Cortex of kidney (tissue), 1 donor: ENCODE measurements at places on chromosomes 4 and X.

DNA sequence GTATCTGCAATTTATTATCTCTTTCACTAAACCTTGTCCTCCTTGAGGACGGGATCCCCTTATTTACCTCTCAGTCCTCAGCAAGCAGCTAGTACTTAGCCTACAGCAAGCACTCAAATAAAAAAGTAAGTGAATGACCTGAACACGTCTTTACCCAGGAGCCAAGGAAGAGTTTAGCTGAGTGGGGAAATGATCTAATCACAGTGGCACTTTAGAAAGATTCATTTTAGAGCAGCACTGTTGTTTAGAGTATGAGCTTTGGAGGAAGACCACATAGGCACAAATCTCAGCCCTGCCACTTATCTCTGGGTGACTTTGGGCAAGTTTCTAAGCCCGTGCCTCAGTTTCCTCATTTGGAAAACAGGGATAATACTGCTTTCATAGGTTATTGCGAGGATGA, 2.7 kb downstream of the FAM120C start:
- DNase-seq: no peak

GRCh38 chr4:107299646-107300045, 263.5 kb upstream of the DKK2 start:
- no peak for DNase-seq

GRCh38 chrX:18941896-18942295, 42.0 kb downstream of the PHKA2 start:
- DNase-seq: no peak

- DNase-seq: no peak
Observed at GRCh38 chr4:124564121-124564520, 148.4 kb downstream of the ANKRD50 start.

DNA sequence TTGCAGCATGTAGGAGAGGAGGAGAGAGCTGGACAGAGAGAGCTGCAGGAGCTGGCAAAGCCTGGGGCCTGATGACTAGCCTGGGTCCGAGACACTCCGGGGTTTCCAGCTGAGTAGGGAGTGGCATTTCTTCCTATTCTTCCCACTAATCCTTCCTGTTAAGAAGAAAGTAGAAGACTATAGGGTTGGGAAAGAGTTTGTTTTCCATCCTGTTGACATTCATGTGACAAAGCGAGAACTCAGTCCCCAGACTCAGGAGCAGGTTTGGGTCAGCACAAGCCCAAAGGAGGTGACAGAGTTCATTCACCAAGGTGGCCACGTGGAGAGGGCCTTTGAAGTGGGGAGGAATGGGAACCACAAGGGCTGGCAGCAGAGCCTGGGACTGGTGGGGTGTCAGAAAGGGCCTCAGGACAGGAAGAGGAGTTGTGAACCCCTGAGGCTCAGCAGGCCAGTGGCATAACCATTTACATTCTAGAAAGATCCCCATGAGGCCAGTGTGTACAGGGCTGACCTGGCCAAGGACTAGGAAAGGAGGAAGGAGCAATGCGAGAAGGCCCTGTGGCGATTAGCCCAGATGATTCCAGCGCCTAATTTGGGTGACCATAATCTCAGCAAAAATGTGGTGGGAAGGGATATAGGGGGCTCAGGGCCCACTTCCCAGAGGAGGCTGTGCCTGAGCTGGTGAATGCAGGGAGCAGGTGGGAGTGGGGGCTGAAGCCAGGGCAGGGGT, 3.3 kb upstream of the HAUS3 start:
- no peak for DNase-seq

- no peak for DNase-seq
Observed at GRCh38 chrX:9955506-9955905, 11.7 kb upstream of the CLDN34 start.

- no peak for DNase-seq
Observed at GRCh38 chrX:151996347-151996746, 21.9 kb upstream of the GABRE start.

DNA sequence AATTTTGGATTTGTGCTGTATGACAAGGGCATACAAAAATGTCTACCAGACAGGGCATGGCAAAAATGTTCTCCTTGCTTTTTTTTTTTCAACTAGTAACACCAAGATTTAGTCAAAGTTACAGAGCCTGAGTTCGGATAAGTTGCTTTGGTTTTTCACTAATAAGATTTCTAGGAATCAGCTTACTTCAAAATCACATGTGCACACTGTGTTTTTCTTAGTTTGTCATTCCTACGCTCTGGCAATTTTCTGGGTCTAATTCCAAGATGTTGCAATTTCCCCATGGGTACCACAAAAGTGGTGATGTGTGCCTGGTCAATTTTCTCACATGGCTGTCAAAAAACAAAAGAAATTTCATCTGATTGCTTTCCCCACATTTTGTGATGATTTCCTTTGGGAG, 6.3 kb downstream of the C1QTNF7 start:
- no peak for DNase-seq

- DNase-seq: no peak
Observed at GRCh38 chrX:13215729-13216128, 104.1 kb downstream of the ATXN3L start.

DNA sequence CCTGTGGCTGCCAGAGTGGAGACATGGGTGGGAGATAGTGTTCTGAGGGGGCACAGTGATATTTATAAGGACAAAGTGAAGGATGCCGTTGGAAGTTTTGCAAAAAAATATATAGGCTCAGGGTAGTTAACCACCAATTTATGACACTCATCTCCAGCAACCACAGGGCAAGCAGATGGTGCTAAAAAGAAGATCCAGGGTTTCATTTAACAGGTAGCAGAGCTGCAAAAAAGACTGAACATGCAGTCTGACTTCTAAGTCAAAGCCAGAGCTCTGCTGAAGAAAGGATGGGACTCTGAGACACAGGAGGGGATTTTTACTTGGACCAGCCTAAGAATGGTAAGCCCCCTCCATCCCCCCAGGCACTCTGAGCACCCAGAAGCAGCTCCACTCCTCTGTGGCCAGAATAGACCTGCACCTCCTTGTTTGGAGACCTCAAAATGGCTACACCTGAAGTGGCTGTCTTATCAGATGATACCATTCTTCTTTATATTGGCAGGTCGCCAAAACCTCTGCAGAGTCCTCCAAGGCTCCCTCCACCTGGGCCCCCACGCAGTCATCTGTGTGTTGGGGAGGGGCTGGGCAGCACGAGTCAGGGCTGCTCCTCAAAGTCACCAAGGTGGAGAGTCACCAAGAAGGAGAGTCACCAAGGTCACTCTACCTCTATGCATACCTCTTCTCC, 161.4 kb upstream of the FAM9B start:
- no peak for DNase-seq

- no peak for DNase-seq
Observed at GRCh38 chr4:55125087-55125721, at the start of gene KDR. TSS of gene KDR (minus strand) at chr4:55125595. CDS start at chr4:55125293, 302 bp downstream.

GRCh38 chrX:39802354-39802753, 295.4 kb downstream of the BCOR start:
- DNase-seq: no peak

GRCh38 chr4:165915215-165915614, 42.2 kb downstream of the TLL1 start:
- DNase-seq: no peak

DNA sequence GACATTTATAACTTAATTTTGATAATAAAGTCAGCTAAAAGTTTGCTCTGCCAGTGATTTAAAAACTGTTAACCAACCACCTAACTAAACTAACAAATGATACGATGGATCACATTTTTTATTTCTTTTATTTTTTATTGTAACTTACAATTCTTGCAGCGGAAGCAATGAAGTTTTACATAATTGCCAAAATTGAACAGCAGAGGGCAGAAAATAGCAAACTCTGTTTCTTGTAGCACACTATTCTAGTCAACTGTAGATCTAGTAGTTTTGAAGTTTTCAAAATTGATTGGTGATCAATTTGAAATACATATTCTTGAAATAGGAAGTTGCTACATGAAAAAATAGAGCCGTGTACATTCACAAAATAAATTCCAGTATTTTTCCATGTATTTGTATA, 2.8 kb upstream of the GRIA2 start:
- no peak for DNase-seq

- no peak for DNase-seq
Observed at GRCh38 chr4:108592674-108592986, 27.7 kb upstream of the RPL34 start.

DNA sequence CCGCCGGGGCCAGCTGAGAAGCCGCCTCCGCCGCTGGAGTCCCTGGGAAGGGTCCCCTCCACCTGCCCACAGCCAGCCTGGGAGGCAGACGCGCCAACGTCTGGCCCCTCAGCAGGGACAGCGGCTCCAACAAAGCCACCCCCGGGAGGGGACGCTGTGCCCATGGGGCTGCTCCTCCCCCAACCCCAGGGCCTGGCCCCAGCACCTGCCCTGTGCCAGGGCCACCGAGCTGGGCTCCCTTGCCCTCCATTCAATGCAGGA, 6.1 kb upstream of the HMX1 start:
- no peak for DNase-seq

- no peak for DNase-seq
Observed at GRCh38 chr4:1492142-1492457, 85.9 kb upstream of the NKX1-1 start.

DNA sequence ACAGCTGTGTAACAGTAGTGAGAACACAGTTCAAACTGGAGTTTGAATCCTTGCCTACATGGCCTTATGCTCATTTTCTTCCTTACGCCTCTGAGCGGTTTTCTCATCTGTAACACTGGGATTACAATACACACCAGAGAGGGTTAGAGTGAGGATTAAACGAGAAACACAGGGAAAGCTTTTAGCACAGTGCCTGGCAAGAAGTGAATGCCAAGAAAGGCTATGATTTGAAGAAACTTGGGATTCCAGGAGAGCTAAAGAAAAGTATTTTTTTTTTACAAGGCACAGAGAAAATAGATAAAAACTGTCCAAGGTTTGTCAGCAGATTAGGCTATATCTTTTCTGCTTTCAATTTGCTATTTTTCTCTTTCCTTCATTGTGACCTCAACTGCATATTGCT, 246.4 kb downstream of the FBXW7 start:
- no peak for DNase-seq

- no peak for DNase-seq
Observed at GRCh38 chr4:135492439-135492838, 1290.8 kb upstream of the PABPC4L start.

- no peak for DNase-seq
Observed at GRCh38 chrX:153924149-153924861, 1.8 kb downstream of the ARHGAP4 start.

DNA sequence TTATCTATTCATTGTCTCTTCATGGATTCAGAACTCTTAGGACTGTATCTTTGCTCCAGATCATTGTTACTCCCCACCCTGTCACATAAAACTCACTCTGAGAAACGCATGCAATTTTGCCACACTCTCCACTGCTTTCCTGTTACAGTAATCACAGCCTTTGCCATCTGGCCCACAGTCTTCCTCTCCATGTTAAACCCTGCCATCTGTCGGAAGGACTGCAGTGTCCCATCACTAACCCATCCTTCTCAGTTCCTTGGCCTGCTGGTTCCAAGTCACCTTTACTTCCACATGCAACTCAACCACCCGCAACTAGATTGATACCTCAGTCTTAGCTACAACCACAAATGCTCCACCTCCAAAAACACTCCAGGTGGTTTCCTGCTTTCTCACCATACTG, 308.7 kb upstream of the FAM241A start:
- no peak for DNase-seq

DNA sequence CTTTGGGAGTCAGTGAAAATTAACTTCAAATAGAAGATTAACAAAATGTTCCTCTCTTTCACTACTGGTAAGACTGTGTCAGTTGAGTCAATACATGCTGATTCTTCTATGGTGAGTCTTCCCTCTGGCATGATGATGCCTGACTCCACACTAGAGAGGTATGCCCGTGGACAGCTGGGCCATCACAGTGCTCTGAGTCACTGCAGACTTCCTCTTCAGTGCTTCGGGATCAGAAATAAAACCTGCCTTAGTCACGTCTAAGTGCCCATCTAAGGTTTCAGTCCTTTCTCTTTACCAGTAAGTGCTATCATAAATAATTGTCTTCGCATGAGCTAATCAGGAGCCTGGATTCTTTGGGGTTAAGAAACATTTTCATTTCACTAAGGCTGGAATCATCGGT, 1.6 kb upstream of the ASB5 start:
- DNase-seq: no peak

- DNase-seq: no peak
Observed at GRCh38 chr4:25108556-25108955, 51.7 kb downstream of the SEPSECS start.

DNA sequence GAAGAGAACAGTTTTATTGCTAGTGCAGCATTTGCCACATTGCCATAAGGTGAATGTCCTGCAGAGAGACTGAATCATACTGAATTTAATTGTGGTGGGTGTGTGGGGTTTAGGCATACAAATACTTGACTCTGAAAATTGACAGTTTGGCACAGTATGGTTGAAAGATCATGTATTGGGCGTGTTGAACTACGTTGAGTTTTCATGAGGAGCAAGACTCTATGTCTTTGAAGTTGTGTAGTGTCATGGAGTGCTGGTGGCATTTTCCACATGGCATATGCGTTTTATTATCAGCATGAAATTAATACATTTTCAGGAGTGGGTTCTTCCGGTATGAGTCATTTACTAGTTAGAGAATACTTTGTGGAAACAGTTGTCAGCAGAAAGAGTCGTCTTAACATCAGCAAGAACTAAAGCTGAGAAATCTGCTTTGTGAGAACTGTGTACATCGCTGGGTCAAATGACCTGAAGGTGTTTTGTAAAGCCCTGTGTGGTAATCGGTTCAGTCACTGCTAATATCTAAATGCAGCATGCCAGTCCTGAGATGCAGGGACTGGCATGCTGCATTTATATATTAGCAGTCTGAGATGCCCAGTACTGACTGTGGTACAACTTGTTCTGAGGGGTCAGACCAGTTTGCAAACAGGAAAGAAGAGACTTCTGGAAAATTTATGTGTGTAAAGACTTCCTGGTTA, 50.3 kb downstream of the ARHGAP10 start:
- no peak for DNase-seq

- DNase-seq: no peak
Observed at GRCh38 chr4:182137343-182137742, 105.9 kb upstream of the TENM3 start.

- DNase-seq: no peak
Observed at GRCh38 chrX:138945219-138945618, 233.7 kb upstream of the FGF13 start.

DNA sequence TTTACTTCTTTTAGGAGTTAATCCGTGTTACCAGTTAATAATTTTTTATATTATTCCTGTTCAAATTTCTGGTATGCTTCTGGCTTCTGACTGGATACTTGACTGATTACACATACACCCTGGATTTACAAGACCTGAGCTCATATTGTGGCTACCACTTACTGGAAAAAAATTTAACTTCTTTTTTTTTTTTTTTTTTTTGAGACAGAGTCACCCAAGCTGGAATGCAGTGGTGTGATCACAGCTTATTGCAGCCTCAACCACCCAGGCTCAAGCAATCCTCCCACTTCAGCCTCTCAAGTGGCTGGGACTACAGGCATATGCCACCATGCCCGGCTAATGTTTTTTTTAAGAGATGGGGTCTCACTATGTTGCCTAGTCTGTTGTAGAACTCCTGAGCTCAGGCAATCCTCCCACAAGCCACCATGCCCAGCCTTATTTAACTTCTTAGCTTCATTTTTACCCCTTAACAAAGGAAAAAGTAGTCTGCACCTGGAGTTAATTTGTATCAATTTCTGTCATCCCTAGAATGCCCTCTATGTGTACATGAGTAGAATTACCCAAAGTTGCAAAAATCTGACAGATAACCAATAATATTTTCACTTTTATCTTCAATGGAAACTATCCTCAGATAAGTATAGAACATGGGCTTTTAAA, 50.3 kb downstream of the TMEM165 start:
- DNase-seq: no peak
